ENCODE measurements at places on chromosomes 12 and 14.
A peak's percentile ranks its signal among the peaks of the same experiment; 100 is the strongest.

DNA sequence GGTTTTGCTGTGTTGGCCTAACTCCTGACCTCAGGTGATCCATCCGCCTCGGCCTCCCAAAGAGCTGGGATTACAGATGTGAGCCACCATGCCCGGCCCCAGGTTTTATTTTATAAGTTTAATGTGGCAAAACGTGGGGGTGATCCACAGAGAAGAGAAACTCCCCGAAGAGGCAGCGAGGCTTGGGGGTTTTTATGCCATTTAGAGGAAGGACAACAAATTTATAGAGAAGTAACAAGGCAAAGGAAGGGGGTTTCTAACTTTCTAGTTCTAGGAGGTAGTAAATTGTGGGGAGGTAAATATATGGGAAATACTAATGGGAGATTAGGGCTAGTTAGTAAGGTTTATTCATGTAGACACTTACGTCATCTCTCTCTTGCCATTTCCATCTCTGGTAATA lies 17.2 kb upstream of the PHC1 start:
- DNase-seq, result no peak

DNA sequence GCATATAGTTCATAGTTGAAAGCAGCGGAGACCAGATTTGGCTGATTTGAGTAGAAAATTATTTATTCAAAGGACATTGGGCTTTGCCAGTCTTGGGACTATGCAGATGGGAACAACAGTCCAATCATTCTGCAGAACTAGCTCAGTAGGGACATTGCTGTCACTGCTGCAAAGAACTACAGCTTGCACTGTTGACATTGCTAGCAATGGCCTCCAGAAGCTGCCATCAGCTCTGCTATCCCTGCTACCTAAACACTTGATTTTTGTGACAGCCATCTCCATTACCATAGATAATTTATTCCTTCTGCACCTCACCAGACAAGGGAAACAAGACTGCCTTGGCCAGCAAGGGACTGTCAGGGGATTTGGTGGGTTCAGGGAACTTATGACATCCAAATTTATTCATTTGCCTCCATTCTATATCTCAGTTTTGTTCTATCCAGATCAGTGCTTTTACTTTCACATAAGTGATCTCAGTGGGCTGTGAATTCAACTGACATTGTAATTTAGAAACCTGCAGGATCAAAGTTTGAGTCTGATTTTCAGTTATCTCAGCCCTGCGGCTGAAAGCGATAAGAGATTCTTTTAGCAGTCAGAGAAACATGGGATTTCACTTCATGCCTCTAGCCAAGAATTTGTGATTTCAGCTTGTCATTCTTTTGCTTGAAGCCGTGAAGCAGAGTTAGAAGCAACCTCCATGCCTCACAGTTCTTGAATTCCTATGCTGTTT lies 136.7 kb upstream of the FBXO33 start:
- DNase-seq, result no peak

DNA sequence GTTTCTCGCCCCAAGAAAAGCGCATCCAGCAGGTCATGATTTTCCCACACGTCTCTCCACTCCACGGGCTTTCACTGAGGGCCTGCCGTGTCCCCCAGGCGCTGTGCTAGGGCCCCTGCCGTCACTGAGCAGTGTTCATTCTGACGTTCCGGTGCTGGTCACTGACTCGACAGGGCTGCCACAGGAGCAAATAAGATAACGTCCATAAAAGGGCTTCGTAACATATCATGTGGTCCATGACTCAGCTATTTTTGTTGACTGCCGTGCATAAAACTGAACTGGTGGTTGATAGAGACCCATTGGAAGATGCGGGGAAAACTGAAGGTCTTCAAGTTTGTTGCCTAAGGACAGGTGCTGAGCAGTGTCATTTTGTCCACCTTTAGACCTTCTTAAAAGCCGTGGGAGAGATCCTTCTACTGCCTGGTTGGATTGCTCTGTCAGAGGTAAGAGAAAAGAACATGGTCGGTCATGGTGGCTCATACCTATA lies 46.3 kb downstream of the ADGRD1 start:
- DNase-seq, result no peak

DNA sequence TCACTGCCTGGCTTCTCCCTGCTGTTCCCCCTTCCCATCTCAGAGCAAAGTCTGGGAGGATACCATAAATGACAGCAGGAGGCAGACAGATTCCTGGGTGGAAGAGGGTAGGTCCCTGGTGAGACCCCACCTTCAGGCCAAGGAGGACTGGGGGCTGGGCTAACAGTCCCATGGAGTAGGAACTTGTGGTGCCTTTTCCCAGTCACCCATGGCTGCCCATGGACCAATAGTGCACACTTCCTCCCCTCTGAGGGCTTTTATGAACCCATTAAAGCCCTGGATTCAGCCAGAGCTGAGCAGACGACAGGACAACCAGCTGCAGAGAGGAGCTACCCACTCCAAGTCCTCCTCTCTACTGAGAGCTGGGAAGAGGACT lies 36.6 kb upstream of the OR5AU1 start:
- DNase-seq, result no peak

DNA sequence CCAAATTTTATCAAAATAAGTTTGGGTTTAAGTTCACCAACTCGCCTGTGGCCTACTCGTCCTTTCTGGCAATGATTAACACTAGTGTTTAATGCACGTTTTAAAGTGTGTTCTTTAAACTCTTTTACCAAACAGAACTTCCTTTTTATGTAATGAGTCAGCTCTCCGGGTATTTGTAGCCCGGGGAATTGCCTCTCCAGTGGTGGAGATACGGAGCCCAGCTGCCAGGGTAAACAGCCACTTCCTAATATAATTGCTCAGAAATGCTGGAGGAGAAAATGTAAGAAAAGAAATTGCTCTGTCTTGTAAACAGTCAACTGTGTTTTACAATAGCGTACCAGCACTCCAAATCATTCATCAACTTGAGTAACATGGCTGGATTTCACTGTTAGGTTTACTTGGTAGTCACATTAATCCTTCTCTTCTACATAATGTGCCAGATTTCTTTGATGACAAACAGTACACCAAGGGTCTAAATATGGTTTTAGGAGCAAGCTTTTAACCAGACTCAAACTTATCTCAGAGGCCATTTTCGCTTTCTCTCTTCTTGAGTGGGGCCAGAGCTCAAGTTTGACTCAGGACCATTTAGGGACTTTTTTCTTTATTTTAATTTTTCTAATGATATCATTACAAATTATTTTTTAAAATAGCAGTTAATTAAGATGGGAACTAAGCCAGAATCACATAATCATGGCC lies 101.2 kb upstream of the SLC38A2 start:
- DNase-seq, result no peak

GRCh38 chr12:106135781-106136180 lies 3.0 kb downstream of the NUAK1 start:
- no peak for DNase-seq

GRCh38 chr12:120106151-120106550 lies 10.4 kb downstream of the RAB35 start:
- DNase-seq, result no peak

GRCh38 chr12:111791507-111791906 lies 24.8 kb downstream of the ALDH2 start:
- DNase-seq, result no peak

DNA sequence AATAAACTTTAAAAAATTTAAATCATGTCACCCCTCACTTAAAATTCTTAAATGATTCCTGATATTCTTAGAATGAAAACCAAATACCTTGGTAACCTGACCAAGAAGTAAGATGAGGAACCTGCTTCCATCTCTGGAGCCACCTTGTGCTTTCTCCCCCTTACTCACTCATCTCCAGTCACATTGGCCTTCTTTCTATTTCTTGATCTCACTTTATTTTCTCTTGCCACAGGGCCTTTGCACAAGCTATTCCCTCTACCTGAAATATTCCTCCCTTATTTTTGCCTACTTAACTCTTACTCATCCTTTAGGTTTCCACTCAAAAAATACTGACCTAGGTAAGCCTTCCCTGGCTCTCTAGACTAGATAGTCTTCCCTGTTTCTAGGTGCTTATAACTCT lies 5.1 kb downstream of the ZCRB1 start:
- no peak for DNase-seq

- DNase-seq, result peak; percentile 6
Observed at GRCh38 chr12:120267736-120268135, 2.2 kb upstream of the PXN start.

- no peak for DNase-seq
Observed at GRCh38 chr14:77488558-77488957, 10.1 kb downstream of the ISM2 start.

DNA sequence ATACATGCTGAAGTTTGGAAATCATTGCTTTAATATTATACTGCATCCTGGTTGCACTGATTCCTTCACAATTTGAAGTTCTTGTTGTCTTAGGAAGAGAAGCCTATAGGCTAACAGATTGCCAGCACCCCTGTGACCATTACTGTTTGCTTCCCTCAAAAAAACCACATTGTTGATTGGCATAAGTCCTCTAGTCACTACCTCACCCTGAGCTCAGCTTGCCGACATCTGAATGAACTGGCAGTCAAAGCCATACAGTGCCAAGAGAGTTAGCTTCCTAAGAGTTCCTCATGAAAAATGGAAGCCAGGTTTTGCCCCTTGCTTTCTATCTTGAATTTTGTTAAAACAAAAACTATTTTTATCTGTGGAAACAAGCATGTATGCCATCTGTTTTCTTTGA lies 276.1 kb downstream of the SYT1 start:
- no peak for DNase-seq

DNA sequence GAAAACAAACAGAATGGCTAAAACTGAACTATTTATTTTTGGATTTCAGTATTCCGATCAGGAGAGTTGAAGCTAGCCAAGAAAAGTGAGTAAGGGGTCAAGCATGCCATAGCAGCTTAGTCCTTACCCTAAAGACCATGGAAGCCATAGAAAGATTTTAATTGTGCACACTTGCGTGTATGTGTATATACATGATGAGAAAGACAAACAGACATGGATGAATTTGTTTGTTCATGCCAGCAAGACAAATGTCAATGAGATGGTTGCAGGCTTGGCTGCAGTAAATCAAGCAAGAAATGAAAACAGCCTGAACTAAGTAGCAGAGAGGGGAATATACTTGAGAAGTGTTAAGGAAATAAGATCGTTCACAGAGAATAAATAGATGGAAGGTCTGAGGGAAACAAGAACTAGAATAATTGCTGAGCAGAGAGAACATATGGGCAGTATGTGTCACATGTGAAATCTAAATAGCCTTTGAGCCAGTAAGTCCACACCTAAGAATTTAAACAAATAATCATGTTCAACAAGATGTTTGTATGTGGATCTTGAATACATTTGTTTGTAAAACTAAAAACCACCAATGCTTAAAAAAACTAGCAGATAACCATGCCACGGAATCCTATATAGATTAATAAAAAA lies 14.8 kb downstream of the SNW1 start:
- no peak for DNase-seq

DNA sequence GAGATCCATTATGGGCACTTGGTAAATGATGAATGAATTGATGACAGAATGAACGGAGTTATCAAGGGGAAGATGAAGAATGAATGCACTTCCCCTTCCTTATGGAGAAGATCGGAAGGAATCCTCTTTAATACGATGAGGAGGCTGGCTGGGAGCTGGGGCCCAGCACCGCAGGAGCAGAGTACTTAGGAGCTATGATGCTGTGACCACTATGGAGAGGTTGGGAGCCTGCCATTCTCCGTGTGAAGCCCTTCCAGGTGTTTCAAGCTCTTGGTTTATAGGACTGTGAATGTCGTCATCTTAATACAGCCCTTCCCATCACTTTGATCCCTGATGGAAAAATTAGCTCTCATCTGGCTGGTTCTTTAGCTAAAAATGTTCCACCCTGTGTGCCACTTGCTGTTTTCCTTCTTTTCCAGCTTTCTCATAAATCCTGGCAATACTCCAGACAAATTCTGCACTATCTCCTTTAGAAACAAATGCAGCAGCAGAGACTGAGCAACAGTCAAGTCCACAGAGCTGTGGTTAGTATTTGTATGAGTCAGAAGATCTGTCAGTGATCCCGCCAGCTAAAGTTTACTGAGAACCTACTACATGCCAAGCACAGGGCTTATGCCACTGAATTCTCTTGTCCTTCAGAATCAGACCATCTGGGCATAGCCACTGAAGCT lies 263.1 kb upstream of the CRY1 start:
- no peak for DNase-seq

GRCh38 chr12:124564971-124565491 lies 2.4 kb downstream of the NCOR2 start:
- no peak for DNase-seq

- DNase-seq, result no peak
Observed at GRCh38 chr14:74347097-74347794, 1.0 kb upstream of the VRTN start.

DNA sequence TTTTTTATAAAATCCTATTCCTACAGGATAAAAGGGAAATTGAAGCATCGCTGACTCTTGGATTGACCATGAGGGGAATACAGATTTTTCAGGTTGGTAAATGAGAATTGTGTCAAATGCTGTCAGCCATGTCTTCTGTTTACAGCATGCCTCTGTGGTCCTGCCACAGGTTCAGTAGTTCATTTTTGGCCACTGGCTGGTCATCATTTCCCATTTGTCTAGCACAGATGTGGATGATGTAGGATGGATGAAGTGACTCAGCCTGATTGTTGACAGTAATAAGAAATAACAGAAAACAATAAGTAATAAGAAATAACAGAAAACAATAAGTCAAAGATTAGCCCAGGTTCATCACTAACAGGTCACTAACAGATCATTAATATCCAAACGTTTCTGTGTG lies 59.8 kb downstream of the FRMD6 start:
- DNase-seq, result no peak

DNA sequence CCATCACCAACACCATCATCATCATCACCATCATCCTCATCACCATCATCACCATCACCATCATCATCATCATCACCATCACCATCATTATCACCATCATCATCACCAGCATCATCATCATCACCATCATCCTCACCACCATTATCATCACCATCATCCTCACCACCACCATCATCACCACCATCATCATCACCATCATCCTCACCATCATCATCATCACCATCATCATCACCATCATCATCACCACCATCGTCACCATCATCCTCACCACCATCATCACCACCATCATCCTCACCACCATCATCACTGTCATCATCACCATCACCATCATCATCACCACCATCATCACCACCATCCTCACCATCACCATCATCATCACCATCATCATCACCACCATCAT lies 113.0 kb upstream of the TMEM233 start:
- DNase-seq, result no peak

- DNase-seq, result no peak
Observed at GRCh38 chr12:48216785-48217184, 13.7 kb upstream of the OR10AD1 start.

Data from hypothalamus (tissue), 51 donors.